ENCODE measurements at places on chromosomes 1 and 21. TPM values are rescaled to one million over a fixed set of nuclear protein-coding genes. Genes with fewer than 3 reads are reported as not detected.

The SPRR4 gene
- not detected for total RNA-seq

The IL10 gene
- total RNA-seq = not detected

The LEMD1 gene
- total RNA-seq = not detected

The GSTM1 gene
- total RNA-seq = not detected

The FCRL2 gene
- not detected for total RNA-seq

The WNT9A gene
- total RNA-seq = 8.5 TPM

The USH2A gene
- not detected for total RNA-seq

The GFI1 gene
- 0.24 TPM for total RNA-seq

The AKNAD1 gene
- total RNA-seq = 1.3 TPM

The AMPD1 gene
- total RNA-seq = not detected

The ANGPTL3 gene
- not detected for total RNA-seq

The DCST1 gene
- not detected for total RNA-seq

The IL24 gene
- total RNA-seq = 0.31 TPM

The EPHA10 gene
- 0.96 TPM for total RNA-seq

The ATP1A2 gene
- total RNA-seq = 0.07 TPM

The MRPS21 gene
- 87.8 TPM for total RNA-seq

The TFF2 gene
- not detected for total RNA-seq

The VWA1 gene
- total RNA-seq = 14.5 TPM

The GNG12 gene
- 66.8 TPM for total RNA-seq

The TMPRSS3 gene
- 0.20 TPM for total RNA-seq

The SPATA45 gene
- total RNA-seq = not detected

The KRTAP7-1 gene
- not detected for total RNA-seq

The PPM1J gene
- 0.99 TPM for total RNA-seq

The NHLH2 gene
- total RNA-seq = not detected

The ELK4 gene
- total RNA-seq = 6.4 TPM

The KCNA2 gene
- 0.01 TPM for total RNA-seq

The LAX1 gene
- not detected for total RNA-seq

The TMPRSS2 gene
- total RNA-seq = not detected

The FCRLB gene
- total RNA-seq = 1.4 TPM

The AKR7A3 gene
- total RNA-seq = 0.16 TPM

The TMEM54 gene
- 39.4 TPM for total RNA-seq

The GCSAML gene
- total RNA-seq = not detected

The G0S2 gene
- 3.4 TPM for total RNA-seq

The CLCA1 gene
- total RNA-seq = not detected

The NTNG1 gene
- not detected for total RNA-seq

The MYBPH gene
- total RNA-seq = not detected

The RHD gene
- total RNA-seq = not detected

The SERTAD4 gene
- total RNA-seq = 0.46 TPM

The SPAG17 gene
- total RNA-seq = not detected

The HUNK gene
- total RNA-seq = 1.4 TPM

The EXO1 gene
- 24.2 TPM for total RNA-seq

The COL9A2 gene
- 0.17 TPM for total RNA-seq

The AADACL3 gene
- not detected for total RNA-seq
